ENCODE measurements at places on chromosomes 6 and 20.

DNA sequence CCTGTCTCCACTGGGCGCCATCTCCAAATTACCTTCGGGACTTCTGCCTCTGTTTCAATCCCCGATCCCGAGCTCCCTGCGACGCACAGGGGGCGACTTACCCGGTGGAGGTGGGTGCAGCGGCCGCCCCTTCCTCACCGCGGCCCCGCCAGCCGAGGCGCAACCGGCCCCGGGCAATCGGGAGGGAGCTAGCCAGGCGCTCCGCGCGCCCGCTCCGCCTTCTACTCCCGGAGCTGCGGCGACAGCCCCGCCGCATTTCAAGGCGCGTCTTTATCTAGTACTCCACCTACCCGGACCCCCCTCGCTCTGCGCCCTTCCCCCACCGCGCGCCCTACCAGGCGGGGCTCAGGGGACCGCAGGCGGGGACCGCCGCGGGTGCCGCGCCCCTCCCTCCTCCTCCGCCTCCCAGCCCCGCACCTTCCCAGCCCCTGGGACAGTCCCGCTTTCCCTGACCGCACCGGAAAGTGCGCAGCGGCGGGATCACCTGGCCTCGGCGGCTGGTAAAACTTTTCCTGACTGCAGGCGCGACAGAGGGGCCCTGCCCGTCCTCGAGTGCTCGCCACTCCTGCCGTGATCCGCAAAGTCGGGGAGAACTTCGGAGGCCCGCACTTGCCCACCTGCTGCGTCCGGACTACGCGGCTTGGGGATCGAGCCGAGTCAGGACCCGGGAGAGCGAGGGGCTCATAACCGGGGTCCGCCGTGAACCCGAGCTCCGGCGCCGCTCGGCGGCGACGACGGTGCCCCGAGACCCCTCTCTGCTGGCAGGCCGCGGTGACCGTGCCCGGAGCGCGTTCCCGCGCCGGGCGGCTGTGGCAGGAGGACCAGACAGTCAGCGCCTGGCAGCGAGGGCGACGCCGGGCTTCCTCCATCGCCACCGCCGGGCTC is 8.0 kb upstream of the NKX2-2 start:
- DNase-seq = peak; percentile 19

- DNase-seq = no peak
Measured at GRCh38 chr6:126949786-126950185, 168.7 kb upstream of the RSPO3 start.

DNA sequence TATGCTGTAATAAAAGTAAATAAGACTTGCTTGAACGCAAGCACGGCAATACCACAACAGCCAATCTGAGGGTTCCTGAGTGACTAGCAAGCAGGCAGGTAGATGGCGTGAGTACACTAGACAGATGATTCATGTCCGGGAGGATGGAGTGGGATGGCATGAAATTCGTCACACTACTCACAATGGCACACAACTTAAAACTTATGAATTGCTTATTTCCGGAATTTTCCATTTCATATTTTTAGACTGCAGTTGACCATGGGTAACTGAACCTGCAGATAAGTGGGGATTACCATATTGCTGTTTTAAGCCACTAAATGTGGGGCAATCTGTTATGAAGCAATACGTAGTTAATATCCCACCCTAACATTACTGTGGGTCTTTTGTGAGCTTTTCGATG is 93.6 kb upstream of the NFATC2 start:
- no peak for DNase-seq

- DNase-seq = no peak
Measured at GRCh38 chr6:15595461-15596173, 67.2 kb downstream of the DTNBP1 start.

DNA sequence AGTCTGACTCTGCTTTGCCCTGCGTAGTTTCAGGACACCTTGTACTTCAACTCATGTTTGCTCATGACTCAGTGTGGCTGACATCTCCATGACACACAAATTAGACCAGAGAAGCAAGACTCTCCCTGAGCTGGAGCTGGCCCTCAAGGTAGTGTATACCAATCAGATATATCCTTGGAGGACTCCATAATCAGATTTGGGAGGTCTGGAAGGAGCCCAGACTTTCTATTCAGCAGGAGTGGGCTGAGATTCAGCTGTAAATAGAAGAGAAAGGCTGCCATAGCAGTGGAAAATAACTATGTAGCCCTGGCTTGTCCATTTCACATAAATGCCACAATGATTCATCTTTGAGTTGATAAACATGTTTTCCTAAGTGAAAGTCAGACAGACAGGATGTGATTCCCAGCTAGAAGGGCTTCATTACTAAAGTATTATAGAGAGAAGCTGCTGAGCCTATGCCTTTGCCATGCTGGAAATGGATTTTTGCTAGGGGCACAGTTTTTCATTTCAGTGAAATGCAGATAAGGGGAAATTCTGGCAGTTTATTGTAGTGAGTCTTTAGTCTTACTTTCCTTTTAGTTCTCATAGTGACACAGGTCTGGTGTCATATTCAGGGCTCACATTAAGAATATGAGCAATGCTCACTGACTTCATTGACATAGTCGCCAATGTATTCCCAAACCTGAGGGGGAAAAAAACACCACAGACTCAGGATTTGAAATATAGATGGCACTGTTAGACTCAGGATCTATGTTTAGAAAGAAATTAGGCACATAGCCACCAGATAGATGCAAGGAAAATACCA is 95.3 kb downstream of the CLVS2 start:
- DNase-seq = peak; percentile 11

DNA sequence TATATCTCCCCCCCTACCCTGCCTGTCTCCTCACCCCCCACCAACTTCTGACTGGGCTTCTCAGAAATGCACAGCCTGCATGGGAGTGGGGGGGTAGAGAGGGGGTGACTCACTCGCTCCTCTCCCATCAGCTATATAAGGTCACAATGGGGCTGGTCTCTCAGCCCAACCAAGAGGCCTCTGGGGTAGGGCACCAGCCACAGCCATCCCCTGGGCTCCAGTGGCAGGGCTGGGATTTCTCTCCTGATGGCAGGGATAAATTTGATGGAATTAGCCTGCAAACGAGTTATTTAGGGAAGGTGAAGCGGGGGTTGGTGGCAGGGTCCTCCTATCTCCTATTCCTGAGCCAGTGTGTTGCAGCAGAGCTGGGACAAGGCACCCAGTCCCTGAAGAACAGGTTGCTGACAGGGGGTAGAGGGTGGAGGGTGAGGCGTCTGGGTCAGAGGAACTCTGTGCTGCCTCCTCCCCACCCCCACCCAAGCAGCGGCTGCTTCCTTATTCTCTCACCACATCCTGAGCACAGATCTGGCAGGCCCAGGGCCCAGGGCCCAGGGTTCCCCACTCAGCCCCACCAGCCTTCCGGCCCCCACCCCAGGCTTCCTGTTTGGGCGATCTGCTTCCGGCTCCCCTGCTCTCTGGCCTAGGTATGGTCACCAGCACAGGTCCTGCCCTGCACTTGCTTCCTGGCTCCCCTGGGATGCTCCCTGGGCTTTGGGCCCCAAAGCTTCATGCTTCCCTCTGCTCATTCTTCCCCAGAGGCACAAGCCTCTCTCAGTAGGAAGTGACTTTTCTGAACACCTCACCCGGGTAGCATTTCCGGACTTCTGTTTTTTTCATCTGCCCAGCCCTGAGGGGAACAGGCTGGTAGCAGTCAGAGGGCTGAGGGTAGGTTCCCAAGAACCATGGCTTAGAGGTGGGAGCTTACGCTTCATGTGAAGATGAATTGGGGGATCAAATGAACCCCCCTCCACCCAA is 4.0 kb downstream of the PPP1R18 start:
- no peak for DNase-seq

- DNase-seq = peak; percentile 49
Measured at GRCh38 chr6:169832247-169832948, 81.0 kb downstream of the ERMARD start.

GRCh38 chr6:29494131-29494530 is 6.4 kb upstream of the MAS1L start:
- DNase-seq = no peak

GRCh38 chr20:61976644-61977418 is 88.8 kb downstream of the TAF4 start:
- no peak for DNase-seq

DNA sequence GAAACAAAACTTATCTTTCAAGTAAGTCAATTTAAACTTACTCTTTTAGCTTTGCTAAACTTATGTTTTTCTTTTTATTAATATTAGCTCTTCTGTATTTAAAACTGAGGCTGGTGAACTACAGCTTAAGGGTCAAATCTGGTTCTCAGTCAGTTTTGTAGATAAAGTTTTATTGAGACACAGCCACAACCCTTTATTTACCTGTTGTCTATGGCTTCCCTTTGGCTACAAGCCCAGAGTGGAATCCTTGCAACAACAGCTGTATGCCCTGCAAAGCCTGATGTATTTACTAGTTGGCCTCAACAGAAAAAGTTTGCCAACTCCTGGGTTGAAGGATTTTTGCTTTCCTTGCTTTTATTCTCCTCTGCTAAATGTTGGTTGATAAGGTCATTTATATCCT is 491.4 kb upstream of the RNF217 start:
- DNase-seq = no peak

DNA sequence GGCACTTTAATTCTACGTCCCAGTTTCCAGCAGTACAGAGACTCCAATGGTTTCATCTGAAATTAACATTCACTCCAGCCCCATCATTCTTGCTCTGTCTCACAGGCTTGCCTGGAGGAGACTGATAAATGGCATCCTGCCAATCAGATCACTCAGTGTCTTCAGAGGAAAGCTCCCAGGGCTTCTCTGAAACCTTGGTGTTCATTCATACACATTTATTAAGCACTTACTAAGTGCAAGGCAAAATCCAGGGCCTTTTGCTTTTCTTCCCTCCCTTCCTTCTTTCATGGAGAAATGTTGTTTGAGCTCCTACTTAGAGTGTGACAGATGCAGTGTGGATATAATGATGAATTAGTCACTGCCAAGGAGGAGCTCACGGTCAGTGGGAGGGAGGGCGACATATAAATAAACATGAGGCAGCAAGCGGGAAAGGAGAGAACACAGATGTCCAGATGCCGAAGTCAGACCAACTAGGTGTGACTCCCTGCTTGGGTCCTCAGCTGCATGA is 106.7 kb upstream of the DTNBP1 start:
- DNase-seq = no peak

DNA sequence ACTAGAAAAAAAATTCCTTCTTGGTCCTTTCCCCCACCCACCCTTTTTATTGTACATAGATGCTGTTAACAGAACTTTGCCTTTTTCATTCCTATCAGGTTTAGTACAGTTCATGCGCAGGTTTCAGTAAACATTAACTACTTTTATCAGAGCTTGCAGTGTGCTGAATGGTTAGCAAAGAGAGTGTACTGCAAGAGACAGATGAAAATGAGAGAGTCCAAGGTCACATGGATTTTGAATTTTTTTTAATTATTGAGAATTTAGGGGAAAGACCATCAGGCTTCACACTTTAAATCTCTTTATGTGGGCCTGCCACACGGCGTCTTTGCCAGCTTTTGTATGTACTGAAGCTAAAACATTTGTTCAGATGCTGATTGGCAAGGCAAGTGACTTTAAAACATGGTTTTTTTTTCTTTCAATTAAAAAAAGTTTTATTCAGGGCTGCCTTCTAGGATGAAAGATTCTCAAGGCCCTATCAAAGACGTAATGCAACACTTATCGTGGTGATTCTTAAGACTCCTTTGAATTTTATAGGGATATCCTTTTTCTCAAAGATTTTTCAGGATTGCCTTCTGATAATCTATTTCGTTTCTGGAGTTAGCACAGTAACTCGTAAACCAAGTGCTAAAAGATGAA is 32.2 kb downstream of the RREB1 start:
- no peak for DNase-seq

- peak; percentile 49 for DNase-seq
Measured at GRCh38 chr20:63957690-63958441, 1.6 kb upstream of the UCKL1 start.

DNA sequence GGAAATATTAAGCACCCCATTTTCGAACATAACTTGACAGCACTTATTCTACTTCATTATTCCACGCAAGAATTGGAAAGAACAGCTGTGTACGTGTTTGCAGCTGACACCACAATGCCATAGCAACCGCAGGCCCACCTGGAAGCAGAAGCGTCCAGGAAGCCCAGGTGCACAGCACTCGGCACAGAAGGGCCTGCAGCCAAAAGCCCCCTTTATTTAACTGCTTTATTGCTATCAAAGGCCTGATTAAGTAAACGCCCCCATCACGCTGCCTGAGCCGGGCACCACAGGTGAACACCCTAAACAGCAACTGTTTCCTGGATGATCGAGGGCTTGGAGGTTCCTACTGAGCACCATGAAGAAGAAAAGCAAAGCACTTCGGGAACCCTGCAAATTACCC is 6.3 kb downstream of the TAF4 start:
- DNase-seq = no peak

- no peak for DNase-seq
Measured at GRCh38 chr6:81214414-81215091, 537.9 kb downstream of the TENT5A start.

DNA sequence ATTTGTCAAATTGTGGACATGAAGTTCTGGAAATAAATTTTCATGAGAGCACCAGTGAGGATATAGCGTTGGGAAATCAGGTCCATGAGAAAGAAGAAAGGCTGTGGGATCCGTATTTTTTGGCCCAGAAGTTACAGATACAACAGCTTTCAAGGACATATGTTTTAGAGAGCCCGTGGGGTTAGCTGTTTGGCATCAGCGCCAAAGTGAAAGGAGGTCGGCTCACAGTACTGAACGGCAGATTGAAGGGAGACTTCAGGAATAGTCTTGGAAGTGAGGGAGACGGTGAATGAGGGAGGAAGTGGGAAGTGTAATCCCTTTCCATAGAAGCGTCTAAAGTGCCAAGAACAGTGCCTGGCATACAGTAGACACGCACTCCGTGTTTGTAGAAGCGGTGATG is 31.8 kb downstream of the ZDHHC14 start:
- DNase-seq = no peak

- no peak for DNase-seq
Measured at GRCh38 chr6:116004841-116005815, 55.6 kb downstream of the FRK start.

- DNase-seq = no peak
Measured at GRCh38 chr6:118400582-118400981, 147.5 kb upstream of the PLN start.

- no peak for DNase-seq
Measured at GRCh38 chr6:21441386-21441785, 152.2 kb upstream of the SOX4 start.

- no peak for DNase-seq
Measured at GRCh38 chr6:19714434-19715166, 122.6 kb upstream of the ID4 start.

GRCh38 chr6:158505194-158505593 is 54.7 kb upstream of the TMEM181 start:
- no peak for DNase-seq

- DNase-seq = no peak
Measured at GRCh38 chr6:84842525-84843166, 78.2 kb upstream of the TBX18 start.

GRCh38 chr20:29744071-29744470 is 1513.4 kb upstream of the DEFB115 start:
- DNase-seq = no peak

GRCh38 chr6:775863-776262 is 82.9 kb upstream of the EXOC2 start:
- no peak for DNase-seq
